Smooth muscle cell of the brain vasculature (primary cell): ENCODE measurements at places on chromosomes 11 and 22.

- no peak for DNase-seq
Observed at GRCh38 chr11:69311767-69312385, 17.9 kb downstream of the MYEOV start.

DNA sequence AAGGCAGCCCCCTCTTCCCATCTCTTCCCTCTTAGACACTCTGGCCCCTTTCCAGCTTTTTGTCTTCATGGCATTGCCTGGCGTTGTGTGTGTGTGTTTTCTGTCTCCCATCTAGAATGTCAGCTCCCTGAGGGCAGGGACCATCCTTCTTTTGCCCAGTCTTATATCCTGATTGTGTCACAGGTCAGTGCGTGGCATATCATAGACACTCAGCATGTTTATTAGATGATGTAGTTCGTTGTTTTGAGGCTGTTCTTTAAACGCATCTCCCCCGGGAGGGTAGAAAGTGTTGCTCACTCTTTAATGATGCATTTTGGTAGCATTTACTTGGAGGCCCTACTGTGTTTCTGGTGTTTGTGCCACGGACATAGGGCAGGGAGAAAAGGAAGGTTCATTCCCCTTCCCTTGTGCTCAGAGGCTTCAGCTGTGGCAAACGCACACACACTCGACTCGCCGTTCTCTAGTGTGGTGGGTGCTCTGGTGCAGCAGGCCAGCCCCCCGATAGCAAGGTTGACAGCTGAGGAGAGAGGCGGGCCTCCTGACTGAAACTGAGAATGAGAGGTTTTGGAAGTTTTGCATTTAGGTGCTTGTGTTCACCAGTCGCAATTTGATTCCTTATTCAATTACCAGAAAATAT, 60.2 kb downstream of the TNRC6B start:
- DNase-seq, result no peak

GRCh38 chr11:10401696-10402392, 53.2 kb upstream of the AMPD3 start:
- no peak for DNase-seq

DNA sequence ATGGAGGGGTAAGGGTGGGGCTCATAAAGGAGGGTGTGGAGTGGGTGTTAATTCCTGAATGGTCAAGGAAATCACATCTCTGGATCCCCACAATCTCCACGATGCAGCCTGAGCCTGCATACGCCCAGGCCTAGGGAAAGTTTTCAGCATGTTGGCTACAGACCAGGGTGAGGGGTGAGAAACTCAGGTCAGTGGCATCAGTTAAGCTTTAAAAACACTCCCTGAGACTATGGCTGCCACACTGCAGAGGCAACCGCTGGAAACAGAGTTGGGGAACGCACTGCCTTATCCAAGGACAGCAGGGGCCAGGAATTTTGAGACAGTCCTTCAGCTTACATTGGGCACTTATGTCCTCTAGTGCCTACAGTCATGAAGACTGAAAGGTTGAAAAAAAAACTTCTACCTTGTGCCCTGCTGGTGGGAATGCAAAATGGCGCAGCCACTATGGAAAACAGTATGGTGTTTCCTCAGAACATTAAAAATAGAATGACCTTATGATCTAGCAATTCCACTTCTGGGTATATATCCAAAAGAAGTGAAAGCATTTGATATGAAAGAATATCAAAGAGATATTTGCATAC, 19.7 kb downstream of the DKK3 start:
- DNase-seq, result no peak

DNA sequence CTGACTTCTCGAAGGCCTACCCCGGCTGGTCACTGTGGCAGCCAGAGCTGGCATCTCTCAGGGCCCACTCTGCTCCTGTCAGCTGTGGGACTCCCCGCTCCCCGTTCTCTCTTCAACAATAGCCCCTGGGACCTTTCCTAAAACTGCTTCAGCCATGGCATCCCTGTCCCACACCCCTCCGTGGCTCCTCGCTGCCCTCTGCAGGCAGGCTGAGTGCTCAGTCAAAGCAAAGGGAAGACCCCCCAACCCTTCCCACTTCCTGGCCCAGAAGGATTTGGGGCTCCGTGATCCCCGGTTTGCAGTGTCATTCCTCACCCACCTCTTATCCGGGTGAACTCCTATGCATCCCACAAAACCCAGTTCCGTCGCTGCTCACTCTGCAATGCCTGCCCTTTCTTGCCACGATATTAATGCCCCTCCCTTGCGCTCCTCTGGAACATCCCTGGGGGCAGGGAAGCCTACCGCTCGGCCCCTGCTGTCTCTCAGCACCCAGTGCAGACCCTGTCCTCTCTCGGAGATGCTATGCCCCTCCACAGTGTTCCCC, 1.6 kb upstream of the TH start:
- no peak for DNase-seq

- DNase-seq, result no peak
Observed at GRCh38 chr22:46262449-46263215, 511 bp downstream of the PKDREJ start.

- DNase-seq, result no peak
Observed at GRCh38 chr22:43346521-43346929, 3.4 kb upstream of the SCUBE1 start.

DNA sequence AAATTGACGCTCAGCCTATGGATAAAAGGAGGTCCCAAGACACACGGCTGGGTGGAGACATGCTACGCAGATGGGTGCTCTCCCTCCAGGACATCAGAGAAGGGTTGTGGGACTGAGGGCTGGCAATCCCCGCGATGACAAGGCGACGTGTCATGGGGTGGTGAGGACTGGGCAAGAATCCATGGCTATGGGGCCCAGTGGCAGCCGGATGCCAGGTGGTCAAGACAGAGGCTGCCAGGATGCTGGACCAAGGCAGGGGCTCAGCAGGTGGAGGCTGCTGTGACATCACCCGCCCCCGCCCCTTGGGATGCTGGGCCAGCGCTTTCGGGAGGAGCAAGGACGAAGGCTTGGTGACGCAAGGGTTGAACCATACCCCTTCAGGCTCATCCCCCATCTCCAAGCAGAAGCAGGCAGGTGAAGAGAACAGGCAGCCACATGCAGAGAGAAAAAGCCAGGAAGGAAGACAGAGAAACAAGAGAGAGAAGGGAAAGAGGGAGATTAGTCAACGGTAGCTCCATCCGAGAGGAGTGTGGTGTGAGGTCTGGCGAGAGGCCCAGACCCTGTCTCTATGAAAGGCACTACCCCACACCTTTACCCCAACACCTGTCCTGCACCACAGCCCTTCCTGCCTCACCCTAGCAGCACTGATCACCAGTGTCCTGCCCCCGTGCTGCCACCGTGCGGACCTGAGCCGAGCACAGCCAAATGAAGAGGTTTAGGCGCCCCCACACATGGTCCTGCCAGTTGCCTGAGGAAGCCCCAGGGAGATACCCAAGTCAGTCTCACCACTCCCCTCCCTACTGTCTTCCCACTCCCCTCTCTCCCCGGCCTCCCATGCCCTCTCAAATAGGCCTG, 24.1 kb upstream of the RASL10A start:
- no peak for DNase-seq

DNA sequence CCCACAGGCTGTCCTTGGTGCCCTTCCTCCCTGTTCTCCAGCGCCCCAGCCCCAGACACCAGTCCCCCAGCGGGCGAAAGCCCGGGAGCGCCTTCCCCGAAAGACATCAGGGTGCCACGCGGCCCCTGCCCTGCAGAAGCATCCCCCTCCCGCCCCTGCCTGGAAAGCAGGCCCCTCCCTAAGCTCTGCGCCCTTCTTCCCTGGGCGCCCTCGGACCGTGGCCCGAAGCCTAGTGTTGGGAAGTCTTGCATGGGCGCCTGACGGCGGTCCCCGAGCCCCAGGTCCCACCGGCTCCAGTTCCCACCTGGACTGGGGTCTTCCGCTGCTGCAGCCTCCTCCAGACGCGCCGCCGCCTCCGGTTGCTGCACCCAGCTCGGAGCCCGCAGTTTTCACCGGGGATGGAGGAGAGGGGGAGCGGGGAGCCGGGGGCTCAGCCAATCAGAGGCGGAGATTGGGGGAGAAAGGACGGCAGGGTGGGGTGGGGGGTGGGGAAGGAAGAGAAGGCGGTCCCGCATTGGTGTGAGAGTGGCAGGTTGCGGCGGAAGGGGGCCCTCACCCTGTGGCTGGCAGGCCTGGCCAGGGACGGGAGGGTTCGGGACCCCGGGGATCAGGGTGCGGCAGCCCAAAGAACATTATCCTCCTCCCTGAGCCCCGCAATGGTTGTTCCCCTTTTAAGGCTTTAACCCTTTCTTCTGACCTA, at the start of gene THY1:
THY1 (minus strand) TSS at position 364 of the 700 bp plus-strand sequence. CDS start 2,267 bp downstream, outside the sequence.
- DNase-seq, result no peak
